ENCODE measurements at places on chromosomes 13 and 19.
A peak's percentile ranks its signal among the peaks of the same experiment; 100 is the strongest.

DNA sequence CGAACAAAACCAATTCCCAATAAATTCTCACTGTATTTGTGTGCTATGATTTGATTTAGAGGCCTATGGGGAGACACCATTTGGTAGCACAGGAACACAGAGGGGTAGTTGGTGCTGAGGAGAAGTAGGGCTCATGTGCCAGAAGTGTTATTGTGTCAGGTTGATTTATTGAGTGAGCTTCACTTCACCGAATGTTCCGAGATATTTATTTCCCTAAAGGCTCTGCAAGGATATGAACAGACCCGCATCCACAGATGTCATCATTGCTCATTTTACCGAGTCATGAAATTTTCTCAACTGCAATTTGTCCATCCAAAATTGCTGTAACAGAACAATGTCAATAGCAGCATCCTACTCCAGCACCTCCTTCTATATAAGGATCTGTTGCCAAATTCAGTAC is 69.5 kb downstream of the DACH1 start:
- no peak for DNase-seq

- DNase-seq = no peak
Observed at GRCh38 chr13:95492044-95492801, 60.3 kb upstream of the CLDN10 start.

GRCh38 chr13:71320452-71320851 is 546.6 kb downstream of the DACH1 start:
- peak; percentile 1 for DNase-seq

DNA sequence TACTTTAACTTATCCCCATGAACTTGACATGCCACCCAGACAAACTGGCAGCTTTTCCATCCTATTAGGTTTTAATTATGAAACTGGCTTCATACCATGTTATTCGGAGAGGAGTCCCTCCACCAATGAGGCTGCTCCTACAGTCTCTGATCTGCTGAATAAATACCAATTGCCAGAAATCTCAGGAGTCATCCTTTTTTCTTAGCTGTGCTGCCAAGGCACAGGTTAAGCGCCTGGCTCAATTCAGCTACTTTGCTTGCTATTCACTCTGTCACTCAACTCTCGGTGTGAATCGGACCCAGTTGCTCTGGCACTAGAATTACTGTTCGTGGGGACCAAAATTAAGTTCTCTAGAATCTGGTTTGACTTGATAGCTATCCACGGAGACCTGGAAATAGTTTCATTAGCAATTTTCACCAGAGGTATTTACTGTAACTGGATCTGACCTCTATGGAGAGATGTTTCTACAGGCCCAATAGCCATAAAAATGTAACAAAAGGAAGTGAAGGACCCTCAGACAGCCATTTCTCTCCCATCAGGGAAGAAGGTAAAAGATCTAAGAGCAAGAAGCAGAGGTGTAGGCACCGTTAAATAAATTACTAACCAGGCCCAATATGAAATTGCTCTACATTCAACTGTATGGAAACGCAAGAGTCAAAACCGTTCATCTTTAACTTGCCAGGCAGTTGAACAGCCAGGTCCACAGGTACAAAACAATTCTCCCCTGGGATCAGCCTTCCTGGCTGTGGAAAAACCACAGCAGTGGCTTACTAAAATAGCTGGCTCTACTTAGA is 5.4 kb downstream of the ZC3H4 start:
- DNase-seq = no peak

DNA sequence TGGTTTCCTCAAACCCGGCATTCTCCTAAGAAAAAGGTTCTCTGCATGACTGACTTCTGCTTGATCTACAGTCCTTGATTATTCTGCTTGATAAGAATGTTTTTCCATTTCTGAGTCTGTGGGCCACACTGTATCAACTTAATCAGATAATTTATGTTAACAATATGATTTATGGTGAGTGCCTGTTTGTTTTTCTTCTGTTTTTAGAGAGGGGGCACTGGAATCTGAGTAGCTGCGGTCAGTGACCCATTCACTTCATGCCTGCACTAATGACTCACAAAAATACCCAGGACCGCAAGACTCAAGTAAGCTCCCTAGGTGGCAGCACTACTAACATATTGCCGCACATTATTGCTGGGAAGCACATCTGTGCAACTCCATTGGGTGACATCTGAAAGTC is 542.3 kb upstream of the ATXN8OS start:
- peak; percentile 13 for DNase-seq

DNA sequence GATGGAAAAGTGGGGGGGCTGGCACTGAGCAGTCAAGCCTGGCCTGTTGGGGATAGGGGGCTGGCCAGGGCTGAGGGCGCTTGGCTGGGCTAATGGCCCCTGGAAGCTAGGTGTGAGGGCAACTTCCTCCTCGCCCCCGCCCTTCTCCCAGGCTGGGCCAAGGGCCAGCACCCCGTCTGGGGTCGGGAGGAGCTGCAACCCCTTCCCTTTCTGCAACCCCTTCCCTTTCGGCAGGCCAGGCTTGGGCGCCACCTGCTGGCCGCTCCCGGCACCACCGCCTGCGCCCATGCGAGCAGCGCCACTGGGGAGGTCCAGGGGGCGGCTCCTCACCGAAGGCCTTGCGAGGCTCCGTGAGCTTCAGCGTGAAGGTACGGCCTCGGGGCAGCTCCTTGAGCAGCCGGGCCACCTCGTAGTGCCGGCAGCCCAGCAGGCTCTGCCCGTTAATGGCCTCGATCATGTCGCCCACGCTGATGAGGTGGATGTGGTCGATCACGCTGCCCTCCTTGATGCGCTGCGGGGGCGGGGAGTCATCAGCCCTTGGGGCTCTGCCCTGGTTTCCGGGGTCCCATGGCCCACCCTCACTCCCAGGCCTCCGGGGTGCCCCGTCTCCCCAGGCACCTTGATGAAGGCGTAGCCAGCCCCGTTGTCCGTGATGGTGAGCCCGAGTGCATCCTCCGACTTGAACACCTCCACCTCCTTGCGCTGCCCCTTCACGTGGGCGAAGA is 5.0 kb upstream of the PTGER1 start:
- DNase-seq = peak; percentile 99

DNA sequence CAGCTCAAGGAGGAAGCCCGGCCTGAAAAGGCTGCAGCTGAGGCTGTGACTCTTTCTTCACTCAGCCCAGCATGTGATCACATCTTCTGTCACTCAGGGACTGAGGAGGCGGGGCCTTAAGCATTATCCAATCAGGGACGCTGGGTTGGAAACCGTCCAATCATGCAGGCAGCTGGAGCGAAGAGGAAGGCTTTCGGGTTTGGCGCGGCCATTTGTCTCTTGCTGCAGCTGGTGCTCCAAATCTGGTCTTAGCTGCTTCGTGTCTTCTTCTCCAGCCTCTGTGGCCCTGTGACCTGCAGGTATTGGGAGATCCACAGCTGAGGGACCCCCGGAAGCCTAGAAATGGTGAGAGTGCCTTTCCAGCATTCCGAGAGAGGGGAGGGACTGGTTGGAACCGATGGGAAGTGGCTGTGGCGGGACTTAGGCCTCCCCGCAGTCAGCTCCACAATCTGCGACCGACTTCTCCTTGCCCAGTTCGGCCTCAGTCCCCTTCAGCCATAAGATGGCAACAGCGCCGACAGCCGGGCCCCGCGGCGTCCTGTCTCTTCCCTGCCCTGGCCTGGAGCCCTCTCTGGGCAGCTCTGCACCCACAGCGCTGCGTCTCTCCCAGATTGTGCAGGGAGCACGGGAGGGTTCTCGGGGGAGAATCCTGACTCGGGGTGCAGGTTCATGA is at the start of gene ZNF90:
Gene ZNF90, plus strand, starts transcription at position 210 of the 673 bp plus-strand sequence. Its CDS starts 133 bp downstream, at position 343.
- peak; percentile 92 for DNase-seq

DNA sequence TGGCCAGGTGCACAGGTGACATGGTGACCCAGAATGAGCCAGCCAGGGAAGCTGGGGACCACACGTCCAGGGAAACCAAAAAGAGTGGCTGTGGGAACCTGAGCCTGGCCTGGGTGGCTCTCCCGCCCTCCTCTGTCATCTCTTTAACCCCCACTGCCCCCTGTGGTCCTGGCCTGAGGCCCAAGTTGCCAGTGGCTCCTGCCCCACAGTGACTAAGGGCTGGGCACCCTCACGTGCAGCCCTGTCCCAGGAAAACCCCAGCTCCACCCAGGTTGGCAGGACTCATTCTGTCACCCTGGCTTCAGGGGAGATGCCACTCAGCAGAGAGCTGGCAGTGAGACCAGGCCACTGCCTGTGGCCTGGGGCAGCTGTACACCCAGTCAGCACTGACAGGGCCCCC is 30.6 kb upstream of the ISYNA1 start:
- no peak for DNase-seq

GRCh38 chr19:6059396-6059947 is 50.8 kb downstream of the RFX2 start:
- DNase-seq = no peak

Measured in H7 (cell line).